ENCODE measurements at places on chromosomes 7 and 10. TPM values are rescaled to one million over a fixed set of nuclear protein-coding genes. Genes with fewer than 3 reads are reported as not detected.

DNA sequence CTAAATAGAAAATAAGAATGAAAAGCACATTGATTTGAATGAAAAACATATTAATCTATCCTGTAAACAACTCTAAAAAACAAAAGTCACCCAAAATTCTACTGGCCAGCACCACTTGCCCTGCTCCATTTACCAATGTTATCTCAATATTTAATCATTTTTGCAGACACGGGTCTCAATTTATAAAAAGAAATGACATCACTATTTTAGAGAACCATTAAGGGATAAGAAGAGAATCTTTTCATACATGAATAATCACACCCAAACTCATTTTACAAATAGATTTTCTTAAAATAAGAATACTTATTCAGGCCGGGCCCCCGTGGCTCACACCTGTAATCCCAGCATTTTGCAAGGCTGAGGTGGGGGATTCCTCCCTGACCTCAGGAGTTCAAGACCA lies 3.9 kb downstream of the SAR1A start:
- no peak overlapping the region for H3K27ac ChIP-seq
- no peak for DNase-seq
- H3K27me3 ChIP-seq: no peaks in the 10 kb centered on the region
- H3K4me1 ChIP-seq: peaks cover 12% of the 10 kb centered on the region
- H3K36me3 ChIP-seq: peaks cover 5% of the 10 kb centered on the region

GRCh38 chr10:84292502-84292901 lies 35.9 kb upstream of the CCSER2 start:
- H3K4me1 ChIP-seq: no peaks in the 10 kb centered on the region
- no peaks in the 10 kb centered on the region for H3K36me3 ChIP-seq
- H3K27me3 ChIP-seq: no peaks in the 10 kb centered on the region
- no peak overlapping the region for H3K4me3 ChIP-seq
- no peak for DNase-seq

DNA sequence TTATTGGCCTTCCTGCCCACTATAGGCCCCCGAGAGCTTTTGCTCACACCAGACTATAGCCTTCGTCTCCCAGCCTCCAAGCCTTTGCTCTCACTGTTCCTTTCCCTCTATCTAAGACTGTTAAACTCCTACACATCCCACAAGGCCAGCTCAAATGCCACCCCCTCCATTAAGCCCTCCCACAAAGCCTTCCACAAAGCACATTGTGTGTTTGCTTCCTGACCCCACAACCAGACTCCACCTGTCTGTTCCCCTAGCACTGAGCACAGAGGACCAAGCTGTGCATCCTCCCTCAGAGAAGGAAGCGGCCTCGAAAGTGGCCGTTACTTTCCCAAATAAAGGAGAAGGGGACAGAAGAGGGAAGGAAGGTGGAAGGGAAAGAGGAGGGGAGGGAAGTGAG lies 1.3 kb downstream of the LOXL4 start:
- DNase-seq: no peak
- H3K4me3 ChIP-seq: no peak overlapping the region
- no peaks in the 10 kb centered on the region for H3K36me3 ChIP-seq
- H3K4me1 ChIP-seq: no peaks in the 10 kb centered on the region
- peaks cover 20% of the 10 kb centered on the region for H3K27me3 ChIP-seq

GRCh38 chr10:119867317-119867716 lies 5.3 kb downstream of the MCMBP start:
- DNase-seq: no peak
- H3K4me1 ChIP-seq: peaks cover 6% of the 10 kb centered on the region

DNA sequence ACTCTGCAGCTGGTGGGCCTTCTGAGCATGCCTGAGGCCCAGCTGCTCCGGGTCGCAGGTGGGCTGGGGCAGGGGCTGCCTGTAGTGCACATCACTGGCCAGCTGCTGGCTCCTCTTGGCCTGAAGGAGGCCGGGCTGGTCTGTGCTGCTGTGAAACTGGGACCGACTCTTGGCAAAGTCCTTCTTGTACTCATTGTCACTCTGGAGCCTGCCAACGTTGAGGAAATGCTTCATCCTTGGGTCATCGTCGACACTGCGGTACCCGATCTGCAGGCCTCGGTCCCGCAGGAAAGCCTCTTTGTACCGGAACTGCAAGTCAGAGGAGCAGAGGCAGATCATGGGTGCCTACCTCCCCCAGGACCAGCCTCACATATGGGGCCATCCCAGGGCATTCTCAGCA lies 37.7 kb downstream of the HABP2 start:
- no peak overlapping the region for H3K4me3 ChIP-seq
- H3K27ac ChIP-seq: no peak overlapping the region
- no peaks in the 10 kb centered on the region for H3K4me1 ChIP-seq
- no peaks in the 10 kb centered on the region for H3K27me3 ChIP-seq
- no peaks in the 10 kb centered on the region for H3K36me3 ChIP-seq
- no peak for DNase-seq

DNA sequence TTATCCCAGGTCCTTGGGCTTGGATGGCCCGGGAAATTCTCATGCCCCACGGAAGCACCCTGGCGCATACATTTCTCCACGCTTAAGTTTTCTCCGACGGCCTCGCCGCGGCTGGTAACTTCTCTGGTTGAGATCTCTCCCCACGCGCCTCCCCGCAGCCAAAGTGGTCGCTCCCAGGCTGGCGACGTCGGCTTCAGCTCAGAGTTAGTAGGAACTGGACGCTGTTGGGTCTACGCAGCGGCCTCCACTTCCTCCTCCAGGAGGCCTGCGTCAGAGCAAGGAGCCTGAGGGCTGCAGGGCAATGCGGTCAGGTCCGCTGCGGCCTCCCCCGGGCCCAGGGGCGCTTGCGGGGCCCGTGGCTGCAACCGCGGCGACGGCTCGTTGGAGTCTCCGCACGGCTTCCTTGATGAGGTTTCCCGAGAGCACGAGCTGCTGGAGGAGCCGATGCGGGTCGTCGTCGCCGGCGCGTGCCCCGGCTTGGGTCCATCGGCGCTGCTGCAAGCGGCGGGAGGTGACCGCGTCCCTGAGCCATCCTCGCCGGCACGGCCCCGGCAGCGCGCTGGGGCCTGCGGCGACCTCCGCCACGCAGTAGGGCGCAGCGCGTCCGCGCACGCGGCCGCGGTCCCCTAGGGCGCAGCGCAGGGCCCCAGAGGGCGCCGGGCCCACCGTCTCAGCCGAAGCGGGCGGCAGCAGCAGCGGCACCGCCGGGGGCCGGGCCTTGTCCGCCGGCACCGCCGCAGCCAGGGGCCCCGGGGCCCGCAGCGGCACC lies 744 bp downstream of the FRAT2 start:
- peaks cover 12% of the 10 kb centered on the region for H3K4me1 ChIP-seq
- H3K4me3 ChIP-seq: peak overlapping the region; percentile 73

DNA sequence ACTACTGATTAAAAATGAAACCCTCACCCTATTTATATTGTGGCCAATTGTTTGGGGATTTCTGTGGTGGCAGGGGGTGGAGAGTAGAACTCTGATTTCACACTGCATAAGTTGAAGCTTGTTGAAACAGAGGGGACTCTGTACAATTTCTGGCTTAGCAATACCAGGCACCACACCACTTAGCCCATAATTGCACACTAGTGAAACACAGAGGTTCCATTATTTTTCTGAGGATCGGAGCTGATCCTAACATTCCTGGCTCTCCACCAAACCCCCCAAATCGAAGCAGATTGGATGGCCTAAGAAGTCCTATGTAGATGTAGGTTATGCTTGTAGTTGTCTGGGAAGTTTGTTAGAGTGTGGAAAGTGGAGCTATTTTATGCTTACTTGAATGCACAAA lies 47.0 kb downstream of the PTN start:
- no peak overlapping the region for H3K27ac ChIP-seq
- no peaks in the 10 kb centered on the region for H3K36me3 ChIP-seq
- no peak for DNase-seq
- H3K27me3 ChIP-seq: no peaks in the 10 kb centered on the region

DNA sequence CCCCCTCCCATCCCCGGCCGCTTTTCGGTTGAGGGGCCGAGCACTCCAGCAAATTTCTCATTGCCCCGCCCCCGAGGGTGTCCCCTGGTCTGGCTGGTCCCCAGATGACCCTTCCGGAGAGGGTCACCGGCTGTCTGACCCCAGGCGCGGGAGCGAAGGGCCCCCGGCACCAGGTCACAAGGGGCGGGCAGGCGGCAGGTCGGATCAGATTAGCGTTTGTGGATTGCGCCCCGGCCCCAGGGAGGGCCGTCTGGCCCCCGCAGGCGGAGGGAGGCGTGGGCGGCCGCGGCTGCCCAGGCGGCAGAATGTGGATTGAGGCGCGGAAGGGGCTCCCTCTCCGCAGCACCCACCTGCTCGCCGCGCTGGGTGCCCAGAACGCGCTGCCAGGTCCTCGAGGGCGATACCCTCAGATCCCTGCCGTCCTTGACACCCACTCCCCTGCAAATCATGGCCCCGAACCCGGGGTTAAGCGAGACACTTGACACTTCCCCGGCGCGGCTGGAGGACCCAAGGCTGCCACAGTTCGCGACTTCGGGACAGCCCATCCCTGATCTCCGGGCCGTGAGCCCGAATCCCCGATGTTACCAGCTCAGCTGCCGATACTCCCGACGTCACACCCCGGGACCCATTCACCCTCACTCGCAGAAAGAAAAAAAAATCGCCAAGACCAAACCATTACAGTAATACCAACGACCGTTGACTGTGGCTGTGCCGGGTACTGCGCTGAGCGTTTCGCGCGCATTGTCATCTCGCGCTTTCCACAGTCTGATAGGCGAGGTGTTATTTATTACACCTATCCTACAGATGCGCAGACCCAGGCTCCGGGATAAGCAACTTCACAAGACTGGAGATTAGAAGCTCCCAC lies 953 bp downstream of the NODAL start:
- no peak for DNase-seq
- H3K36me3 ChIP-seq: no peaks in the 10 kb centered on the region
- peaks cover 12% of the 10 kb centered on the region for H3K4me1 ChIP-seq
- no peak overlapping the region for H3K27ac ChIP-seq
- peak overlapping the region; percentile 13 for H3K4me3 ChIP-seq
- peaks cover 33% of the 10 kb centered on the region for H3K27me3 ChIP-seq

GRCh38 chr10:82814635-82815034 lies 939.6 kb downstream of the NRG3 start:
- H3K36me3 ChIP-seq: no peaks in the 10 kb centered on the region

IKZF1 gene
- total RNA-seq: 5.6 TPM

ASIC3 gene
- total RNA-seq: 1.0 TPM

TAF3 gene
- total RNA-seq: 6.3 TPM

ZNF804B gene
- not detected for total RNA-seq
